SK-N-SH (cell line): ENCODE measurements at places on chromosomes 6 and 20. TPM values are rescaled to one million over a fixed set of nuclear protein-coding genes. Genes with fewer than 3 reads are reported as not detected.

GRCh38 chr6:24520929-24521546, 26.3 kb downstream of the ALDH5A1 start:
- peak; percentile 63 for DNase-seq

DNA sequence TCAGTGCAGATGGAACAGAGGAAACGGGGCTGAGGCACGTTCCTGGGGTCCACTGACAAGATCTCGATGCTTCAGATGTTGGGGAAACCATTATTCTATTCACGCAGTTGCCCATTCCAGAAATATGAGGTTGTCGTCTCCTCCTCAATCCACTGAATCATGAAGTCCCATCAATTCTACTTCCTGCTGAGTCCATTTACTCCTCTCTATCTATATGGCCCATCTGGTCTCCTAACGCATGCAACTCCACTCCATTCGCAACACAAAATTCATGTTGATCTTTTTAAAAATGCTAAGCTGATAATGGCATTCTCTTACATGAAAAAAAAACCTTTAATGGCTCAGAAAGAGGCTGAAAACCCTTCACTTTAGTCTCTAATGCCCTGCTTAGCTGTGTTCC, 37.5 kb downstream of the MAP3K5 start:
- no peak for DNase-seq

DNA sequence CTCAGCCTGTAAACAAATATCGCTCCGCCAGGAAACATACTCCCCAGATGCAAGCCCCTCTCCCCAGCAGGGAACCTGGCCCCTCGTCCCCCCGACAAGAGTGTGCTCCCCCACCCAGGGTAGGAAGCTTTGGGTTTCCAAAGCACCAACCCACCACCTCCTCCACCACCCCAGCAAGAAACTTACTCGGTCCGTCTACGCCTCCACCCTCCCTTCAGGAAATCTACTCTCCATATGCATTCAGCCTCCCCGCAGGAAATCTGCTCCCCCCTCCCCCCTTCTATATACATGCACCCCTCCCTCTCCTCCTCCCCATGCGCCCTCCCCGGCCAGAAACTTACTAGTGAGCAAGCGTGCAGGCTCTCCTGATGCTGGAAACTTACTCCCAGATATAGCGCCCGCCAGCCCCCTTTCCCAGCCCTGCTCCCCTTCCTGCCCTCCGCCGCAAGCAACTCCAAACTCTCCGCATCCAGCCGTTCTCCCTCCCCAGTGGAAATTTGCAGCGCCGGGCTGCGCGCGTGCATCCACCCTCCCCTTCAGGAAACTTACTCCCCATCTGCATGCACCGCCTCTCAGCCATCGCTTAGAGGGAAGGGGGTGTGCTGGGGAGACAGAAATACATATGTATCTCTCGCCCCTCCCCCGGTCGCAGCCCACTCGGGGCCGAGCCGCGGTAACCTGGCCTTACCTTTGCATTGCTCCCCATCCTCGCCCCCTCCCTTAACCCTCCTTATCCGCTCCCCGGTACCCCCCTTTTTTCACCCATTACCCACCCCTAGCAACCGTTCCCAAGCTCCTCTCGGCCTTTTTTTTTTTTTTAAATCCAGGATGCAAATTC, at the start of gene TRERF1:
Gene TRERF1, minus strand, starts transcription at position 594 of the 838 bp plus-strand sequence. CDS start 182,336 bp downstream, outside the sequence.
- DNase-seq, result peak; percentile 72

DNA sequence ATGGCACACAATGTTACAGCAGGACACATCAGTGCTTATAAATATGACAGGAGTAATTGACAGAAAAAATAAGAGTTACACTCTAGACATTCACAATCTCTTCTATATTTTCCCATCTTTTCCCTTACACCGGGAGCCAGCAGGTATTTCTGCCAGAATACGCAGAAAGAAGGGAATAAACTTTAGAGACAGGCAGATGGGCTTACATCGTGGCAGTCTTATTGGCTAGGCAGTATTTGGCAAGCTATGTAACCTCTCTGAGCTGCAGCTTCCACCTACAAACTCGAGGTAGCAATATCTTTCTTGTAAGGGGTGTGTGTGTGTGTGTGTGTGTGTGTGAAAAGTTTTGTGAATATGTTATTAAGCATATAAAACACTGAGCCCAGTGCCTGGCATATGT, 33.0 kb upstream of the TSHZ2 start:
- no peak for DNase-seq

DNA sequence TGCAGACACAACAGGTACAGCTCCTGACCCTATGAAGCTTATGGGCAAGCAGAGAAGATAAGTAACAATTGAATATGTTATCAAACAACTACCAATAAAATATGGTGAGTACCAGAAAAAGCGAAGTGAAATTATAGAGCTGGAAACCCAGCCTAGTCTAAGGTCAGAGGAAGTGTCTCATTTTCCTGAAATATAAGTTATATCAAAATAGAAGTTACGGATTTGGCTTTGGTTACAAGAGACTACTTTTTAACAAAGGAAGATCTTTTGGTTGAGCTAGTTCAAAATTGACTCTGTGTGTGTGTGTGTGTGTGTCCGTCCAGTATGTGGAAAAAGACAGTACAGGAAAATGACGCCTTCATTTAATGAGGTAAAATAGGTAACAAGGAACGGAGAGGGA, 8.9 kb downstream of the STX11 start:
- no peak for DNase-seq

- DNase-seq, result peak; percentile 37
These were observed 16.7 kb downstream of the PDRG1 start for GRCh38 chr20:31934968-31935764.

- DNase-seq, result no peak
These were observed 51.3 kb upstream of the FOXC1 start for GRCh38 chr6:1558388-1558787.

Gene SLC17A4
- not detected in 2 replicates for polyA plus RNA-seq

DNA sequence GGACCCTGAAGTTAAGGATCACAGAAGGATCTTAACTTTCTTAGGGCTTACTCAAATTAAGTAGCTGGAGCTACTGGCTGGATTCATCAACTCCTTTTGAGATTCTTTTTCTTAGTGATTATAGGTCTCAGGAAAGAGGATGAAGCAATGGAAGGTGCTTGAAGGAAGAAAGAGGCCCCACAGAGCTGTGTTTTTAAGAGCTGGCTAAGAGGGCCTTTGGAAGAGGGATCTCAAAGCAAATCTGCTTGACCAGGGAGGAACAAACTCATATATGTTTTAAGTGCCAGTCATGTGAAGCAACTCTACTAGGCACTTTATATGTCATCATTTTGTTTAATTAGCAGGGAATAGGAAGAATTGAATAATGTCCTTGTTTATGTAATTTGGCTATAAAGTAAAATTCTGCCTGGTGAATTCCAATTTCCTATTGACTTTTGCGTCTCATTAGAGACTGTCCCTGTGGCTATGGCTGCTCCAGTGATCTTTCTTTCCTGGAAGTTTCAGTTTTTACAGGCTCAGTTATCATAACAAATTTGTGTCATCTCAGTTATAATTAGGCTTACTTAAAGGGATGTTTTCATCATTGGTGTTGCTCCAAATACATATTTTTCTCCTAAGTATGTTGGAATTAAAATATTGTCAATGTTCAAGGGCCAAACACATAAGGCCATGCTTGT, 222.8 kb upstream of the CITED2 start:
- DNase-seq, result no peak

DNA sequence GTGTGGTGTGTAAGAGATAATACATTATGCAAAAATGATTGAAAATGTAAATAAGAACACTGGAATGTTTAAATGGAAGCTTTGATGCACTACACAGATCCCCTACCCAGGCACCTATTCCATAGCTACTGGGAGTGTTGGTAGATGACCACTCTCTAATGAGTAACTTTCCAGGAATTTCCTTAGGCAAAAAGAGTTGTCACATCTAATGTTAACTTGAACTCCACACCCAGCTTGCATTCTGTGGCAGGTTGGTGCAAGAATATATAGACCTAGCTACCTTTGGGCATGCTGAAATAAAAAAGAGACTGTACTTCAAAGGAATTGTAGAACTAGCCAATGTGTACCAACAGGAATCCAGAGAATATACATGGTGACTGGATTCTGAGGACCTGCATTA, 1254.2 kb upstream of the EYS start:
- DNase-seq, result no peak
